ENCODE measurements at places on chromosomes 12 and 14.

- no peak for DNase-seq
Observed at GRCh38 chr14:51262868-51263267, 22.8 kb downstream of the TMX1 start.

DNA sequence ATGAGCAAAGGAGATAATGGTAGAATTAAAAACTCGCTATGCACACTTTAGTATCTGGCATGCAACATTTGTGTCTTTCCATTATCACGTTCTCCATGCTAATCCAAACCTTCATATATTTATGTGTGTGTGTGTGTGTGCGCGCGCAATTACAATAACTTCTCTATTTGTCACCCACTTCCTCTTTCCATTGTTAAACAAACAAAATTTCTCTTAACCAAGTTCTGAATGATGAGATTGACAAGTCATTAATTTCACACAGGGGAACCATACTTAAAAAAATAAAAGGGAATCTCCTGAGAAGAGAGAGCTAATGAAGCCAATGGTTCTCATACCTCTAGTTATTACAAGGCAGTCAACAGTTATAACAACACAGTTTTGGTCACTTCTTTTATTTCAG is 575.9 kb upstream of the MDGA2 start:
- no peak for DNase-seq

DNA sequence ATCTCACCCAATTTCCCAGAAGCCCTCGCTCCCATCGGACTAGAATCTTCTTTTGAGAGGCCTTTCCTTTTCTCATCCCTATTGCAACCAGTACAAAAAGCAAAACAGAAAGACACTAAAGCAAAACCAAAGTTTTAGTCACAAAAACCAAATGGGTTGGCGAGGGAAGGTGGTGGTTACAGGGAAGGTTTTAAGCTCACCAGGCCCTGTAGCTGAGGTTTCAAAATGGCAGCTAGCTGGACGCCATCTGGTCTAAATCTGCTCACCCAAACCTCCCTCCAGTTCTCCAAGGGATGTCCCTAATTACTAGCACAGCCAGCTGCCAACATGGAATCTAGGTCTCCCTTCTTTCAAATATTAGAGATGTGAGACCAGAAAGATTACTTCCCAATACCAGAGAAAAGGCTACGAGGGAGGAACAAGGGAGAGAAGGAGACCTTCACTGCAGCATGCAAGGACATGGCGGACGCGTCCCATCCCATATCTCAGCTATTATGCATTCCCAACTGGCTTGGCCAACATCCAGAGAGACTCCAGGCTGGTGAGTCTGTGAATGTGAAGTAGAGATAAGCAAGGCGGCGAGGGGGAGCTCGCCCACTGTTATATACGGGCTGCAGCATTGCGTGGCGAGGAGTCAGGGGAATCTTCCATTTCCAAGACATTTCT is 70.8 kb downstream of the DPF3 start:
- no peak for DNase-seq

DNA sequence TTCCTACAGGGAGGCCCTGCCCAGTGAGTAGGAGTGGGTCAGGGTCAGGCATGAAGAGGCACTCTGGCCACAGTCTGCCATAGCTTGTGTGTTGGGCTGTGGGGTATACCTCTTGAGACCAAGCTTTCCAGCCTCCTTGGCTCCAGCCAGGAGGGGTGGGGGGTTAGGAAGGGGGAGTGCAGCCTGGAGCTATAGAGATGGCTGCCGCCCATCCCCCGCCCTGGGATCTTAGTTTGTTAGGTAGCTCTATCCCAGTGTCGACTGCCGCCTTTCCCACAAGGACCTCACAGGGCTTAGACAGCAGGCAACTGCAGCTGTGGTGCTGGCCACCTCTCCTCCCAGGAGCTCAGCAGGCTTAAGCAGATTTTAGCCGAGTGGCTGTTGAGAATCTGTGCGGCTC is 216.4 kb downstream of the PLCZ1 start:
- no peak for DNase-seq

DNA sequence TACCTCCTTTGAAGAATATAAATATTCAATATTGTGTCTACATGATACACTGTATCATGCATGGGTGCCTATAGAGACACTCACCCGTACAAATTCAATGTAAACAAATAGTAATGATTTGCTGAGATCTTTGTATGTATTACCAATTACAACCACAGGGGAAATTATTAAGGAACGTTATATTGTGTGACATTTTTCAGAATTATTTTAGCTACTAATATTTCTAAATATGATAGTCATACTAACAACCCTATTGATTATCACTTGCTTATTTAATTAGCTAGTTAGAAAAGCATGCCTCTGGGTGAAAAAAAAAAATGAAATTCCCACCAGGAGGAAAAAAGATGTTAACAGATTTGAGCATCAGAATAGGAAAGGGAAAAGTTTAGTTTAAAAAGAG is 2.1 kb downstream of the SOX5 start:
- no peak for DNase-seq

DNA sequence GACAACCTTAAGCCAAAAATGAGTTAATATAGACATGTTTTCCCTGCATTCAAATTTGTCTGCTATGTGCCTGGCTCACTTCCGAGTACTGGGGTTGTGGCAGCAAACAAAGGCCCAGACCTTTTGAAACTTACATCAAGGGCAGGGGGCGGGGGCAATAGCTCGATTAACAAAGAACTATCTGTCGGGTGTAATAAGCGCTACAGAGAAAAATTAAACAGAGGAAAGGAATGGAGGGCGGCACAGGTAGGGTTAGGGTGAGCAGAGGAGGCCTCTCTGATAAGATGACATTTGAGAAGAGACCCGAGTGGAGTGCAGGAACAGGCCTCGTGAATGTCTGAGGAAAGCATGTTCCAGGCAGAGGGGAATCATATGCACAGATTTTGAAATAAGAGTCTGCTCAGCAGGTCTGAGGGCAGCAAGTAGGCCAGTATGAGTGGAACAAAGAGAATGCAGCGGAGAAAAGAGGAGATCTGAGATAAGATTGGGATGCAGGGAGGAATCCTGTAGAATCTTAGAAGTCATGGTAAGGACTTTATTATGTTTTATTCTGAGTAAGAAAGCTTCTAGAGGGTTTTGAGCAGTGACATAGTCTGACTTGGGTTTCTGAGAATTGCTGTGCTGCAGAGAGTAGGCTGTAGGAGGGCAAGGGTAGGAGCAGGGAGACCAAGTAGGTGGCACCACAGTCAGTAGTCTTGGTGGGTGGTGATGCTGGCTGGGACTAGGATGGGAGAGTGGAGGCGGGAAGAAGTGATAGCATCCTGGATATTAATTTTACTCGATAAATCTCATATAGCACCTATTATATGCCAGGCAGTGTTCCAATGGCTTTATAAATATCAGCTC is 52.6 kb downstream of the BICDL1 start:
- DNase-seq = peak; percentile 18

- no peak for DNase-seq
Observed at GRCh38 chr12:26317942-26318575, 122.7 kb downstream of the SSPN start.

GRCh38 chr14:92513204-92513965 is at the start of gene RIN3:
Gene RIN3 (plus strand): TSS chr14:92513781. CDS start chr14:92513933, 152 bp downstream.
- DNase-seq = peak; percentile 43

GRCh38 chr12:131833288-131833895 is 5.2 kb downstream of the MMP17 start:
- DNase-seq = no peak

GRCh38 chr12:1297206-1297605 is 297.2 kb downstream of the FBXL14 start:
- no peak for DNase-seq

DNA sequence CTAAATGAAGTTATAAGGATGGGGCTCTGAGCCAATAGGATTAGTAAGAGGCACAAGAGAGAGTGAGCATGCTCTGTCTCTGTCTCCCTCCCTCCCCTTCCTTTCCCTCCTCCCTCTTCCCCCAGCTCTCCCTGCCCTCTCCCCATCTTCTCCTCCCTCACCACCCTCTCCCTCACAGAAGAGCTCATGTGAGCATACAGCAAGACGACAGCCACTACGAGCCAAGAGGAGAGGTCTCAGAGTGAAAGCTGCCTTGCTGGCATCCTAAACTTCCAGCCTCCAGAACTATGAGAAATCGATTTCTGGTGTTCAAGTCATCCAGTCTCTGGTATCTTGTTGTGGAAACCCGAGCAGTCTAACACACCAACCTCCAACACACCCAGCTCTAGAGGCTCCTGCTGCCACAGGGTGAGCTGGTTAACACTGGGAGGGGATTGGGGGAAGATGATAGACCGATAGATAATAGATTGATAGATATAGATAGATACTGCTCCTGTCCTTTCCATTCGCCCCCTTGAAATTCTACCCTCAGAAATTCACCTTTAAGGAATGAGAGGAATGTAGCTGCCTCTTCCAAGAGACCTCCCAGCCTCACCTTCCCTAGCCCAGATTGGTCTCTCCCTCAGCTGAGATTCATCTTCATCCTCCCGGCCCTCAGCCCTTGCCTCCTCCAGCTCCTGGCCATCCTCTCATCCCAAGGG is 25.8 kb upstream of the ACTN1 start:
- DNase-seq = no peak

DNA sequence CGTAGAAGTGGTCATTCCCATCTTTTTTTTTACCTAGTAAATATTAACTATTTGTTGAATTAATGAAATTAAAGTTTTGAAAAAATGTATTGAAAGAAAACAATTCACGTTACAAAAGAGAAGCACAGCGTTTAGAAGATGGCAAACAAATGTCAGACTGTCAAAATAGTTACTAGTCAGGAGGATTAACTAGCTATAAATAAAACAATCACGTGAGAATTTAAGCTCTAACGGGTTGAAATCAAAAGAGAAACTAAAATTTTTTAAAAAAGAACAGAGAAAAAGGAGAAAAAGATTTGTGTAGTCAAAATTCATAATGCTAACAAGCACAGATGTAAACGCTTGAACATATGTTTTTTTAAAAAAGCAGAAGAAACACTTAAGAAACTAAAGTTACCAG is 26.4 kb downstream of the DDHD1 start:
- no peak for DNase-seq

DNA sequence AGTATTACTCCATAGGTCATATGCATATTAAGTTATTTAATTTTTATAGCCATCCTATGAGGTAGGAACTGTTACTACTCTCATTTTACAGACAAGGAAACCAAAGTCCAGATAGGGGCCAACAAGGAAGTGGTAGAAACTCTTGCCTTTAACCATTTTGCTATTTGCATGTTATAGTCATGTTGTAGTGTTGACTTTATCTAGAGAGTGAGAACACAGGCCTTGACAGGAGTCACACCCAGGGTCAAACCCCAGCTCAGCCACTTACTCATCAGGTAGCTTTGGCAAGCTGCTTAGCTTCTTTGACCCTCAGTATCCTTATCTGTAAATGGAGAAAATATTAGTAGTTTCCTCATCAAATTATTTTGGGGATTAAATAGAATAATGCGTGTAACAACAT is 156.2 kb downstream of the CAND1 start:
- no peak for DNase-seq

GRCh38 chr12:79373896-79374499 is 316.8 kb downstream of the PAWR start:
- DNase-seq = no peak

DNA sequence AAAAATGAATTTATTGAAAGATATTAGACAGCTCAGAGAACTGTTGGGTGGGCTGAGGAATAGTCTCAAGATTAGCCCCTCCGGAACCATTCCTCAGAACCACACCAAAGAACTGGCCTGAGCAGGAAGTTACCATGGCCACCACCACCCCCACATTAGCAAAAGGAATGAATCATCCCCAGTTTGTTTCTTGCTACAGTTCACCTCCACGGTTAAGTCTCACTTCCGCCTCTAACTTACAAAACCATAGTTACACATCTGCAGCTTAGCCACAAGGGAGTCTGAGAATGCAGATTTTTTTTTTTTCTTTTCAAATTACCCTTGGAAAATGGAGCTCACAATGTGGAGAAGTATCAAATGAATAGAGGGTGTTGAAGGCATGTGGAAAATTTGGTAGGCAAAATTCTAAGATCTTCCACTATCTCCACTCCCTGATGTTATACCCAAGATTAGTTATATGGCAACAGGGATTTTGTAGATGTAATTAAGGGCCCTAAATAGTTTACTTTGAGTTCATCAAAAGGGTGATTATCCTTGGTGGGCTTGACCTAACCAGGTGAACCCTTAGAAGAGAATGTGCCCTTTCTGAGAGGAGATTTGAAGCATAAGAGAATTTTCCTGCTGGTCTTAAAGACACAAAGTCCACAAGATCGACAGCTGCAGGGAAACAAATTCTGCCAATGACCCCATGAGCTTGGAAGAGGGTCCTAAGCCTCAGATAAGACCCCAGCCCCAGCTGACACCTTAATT is 129.8 kb upstream of the KRR1 start:
- no peak for DNase-seq

DNA sequence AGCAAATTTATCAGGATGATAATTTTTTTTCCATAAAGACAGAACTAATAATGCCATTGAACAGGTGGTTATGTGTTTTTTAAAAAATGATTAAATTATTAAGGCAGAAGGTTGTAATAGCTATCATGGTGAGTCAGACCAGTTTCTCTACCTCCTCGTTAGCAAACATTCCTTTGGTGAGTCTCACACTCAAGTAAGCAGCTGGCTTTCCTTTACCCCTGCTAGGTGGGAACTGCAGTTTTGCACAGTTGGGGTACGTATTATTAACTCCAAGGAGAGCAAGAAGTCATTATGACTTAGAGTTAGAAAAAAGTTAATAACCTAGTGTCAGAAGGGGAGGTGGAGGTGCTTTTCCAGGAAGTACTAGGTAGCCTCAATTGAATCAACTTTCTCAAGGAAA is 165.3 kb downstream of the SNAPC1 start:
- DNase-seq = no peak

DNA sequence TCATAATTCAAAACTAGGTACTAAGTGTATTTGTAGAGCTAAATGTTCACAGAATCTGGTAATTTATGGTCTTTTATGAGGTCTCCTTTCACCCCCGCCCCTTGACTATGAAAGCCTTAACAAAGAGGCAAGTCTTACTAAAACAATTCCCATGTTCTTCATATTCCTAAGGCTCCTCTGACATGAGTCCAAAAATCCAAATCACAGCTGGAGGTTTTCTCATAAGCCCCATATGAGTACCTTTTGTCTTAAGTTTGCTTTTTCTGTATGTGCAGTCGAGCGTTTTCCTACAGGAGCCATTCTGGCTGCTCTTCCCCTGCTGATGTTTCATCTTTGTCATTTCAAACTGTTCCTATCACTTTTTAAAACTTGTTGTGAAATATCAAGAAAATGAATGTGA is 55.2 kb downstream of the SIX1 start:
- no peak for DNase-seq

GRCh38 chr12:92363295-92364146 is 217.9 kb upstream of the BTG1 start:
- DNase-seq = no peak

DNA sequence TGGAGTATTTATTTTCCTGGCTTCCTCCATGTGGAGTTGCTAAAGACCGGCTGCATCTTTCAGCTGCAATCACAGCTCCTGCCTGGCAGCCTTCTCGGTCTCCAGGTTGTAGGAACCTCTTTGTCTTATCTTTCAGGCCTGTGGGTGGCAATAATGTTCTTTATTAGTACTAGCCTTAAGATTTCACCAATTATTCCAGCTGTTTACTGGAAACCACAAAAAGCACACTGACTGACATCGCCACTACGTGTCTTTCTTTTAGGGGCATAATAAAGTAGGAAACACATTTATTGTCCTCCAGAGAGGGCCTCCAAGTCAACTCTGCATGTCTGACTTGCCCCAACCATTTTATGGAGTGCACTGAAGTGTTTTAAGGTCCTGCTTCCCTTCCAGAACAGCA is 1116.5 kb upstream of the TMEM132C start:
- no peak for DNase-seq
